Right kidney (tissue), 9 donors: ENCODE measurements at places on chromosomes 6 and 20.

- no peak for DNase-seq
Measured at GRCh38 chr6:114714836-114715507, 372.1 kb upstream of the HS3ST5 start.

DNA sequence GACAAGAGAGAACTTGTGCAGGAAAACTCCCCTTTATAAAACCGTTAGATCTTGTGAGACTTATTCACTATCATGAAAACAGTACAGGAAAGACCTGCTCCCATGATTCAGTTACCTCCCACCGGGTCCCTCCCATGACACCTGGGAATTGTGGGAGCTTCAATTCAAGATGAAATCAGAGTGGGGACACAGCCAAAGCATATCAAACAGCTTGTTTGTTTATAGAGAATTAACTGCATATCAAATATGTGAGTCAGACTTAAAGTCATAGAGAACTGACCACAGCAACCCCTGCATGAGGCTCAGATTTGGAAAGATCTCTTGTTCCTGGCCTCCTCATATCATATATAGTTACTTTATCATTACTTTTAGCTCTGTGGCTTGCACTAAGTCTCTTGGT, 29.1 kb upstream of the HDAC2 start:
- DNase-seq, result no peak

- DNase-seq, result no peak
Measured at GRCh38 chr6:38593409-38593808, 46.3 kb downstream of the BTBD9 start.

DNA sequence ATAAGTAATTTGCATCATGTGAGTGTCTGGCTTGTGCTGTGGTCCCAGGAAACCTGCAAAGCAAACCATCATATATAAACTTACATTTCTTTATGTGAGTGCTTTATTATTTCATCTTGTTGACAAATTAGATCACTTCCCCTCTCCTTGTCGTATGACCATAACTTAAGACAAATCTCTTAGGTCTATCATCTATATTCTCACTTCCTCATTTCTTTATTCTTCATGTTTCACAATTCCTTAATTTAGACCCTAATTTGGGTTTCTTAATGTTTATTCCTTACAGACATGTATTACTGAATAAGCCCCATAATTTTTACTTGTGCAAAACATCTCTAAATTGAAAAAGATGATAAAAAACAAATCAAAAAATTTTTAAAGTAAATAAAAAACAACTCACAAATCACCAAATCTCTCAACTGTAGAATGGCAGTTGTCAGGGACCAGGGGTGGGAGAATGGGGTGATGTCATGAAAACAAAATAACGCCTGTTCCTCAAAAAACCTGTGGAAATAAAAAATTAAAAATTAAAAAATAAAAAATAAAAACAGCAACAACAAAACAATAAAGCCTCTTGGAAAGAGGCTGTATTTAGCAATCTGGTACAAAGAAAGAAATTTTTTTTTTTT, 49.5 kb upstream of the FBXO30 start:
- DNase-seq, result no peak

DNA sequence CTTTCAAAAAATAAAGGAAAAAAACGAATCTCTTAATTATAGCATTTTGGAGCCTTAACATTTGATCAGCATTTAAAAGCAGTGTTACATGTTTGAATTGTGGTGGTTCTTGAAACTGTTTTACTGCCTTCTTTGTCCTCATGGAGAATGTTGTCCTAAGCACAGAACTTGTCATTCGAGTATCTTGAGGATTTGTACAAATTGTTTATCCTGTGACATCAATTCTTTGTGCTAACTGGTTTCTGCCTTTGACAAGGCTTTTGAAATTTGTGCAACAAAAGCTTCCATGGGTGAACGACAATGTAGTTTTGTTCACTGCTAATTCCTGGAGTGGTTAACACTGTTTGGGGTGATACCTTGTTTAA, 130.8 kb downstream of the SCAF8 start:
- no peak for DNase-seq

GRCh38 chr6:53984163-53984562, 127.1 kb upstream of the MLIP start:
- no peak for DNase-seq

DNA sequence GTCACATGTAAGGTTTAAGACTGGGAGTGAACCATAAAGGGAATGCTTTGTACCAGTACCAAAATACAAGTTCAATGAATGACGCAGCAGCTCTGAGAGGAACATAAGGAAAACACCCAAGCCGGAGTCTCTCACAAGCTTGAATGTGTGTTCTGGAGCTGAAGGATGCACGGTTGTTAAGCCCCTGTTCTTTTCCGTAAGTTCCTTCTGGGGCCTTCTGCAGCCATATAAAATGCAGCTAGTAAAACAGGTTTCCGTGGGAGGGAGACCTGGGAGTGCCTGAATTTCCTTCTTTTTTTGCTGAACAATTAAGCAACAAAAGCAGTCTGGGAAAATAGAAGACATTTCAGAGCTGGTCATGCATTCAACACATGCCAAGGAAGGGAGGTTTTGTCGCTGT, 73.2 kb upstream of the JAG1 start:
- peak; percentile 47 for DNase-seq

- DNase-seq, result no peak
Measured at GRCh38 chr6:29146179-29146578, 24.5 kb upstream of the OR2J2 start.

DNA sequence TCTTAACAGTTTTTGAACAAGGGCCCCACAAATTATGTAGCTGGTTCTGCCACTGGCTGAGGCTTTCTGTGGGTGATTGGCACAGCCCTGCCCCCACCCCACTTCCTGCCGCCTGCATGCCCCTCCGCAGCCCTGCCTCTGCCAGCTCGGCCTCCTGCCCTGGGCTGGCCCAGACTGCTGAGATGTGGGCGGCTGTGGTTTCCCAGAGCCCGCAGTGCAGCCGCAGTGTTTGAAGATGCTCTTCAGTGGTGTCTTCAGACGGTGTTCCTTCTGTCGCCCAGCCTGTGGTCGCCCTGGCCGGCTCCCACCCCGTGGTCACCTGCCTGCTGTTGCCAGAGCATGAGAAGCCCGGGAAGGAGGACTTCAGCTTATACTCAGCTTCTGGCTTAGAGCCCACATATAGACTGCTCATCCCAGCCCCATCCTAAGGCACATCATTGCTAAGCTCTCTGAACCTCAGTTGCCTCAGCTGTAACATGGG, 154.3 kb downstream of the VEGFA start:
- DNase-seq, result no peak

GRCh38 chr6:24957199-24957598, 21.4 kb upstream of the RIPOR2 start:
- no peak for DNase-seq

DNA sequence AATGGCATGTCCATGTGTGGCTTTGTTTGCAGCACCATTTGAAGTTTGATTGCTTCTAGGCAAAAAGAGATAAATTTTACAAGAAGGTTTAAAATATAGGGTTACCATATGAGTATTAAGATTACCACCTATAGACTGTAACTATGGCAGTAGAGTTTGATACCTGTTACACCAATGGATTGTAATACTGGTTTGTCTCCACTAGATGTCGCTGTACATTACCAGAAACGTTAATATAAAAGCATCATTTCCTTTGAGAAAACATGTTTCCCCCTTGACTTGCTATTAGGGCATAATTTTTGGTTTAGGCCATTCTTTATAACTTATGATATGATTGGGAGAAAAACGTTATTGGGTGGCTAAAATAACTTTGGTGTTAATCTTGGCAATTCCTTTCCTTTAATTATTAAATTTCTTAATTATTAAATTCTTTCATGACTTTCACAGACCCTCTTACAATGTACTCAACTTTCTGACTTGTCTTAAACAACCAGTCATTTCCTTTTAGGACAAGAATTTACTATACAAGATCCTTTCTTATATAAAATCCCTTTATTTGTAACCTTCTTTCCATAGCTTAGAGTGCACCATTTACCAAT, 42.8 kb downstream of the HLA-DPB1 start:
- no peak for DNase-seq

DNA sequence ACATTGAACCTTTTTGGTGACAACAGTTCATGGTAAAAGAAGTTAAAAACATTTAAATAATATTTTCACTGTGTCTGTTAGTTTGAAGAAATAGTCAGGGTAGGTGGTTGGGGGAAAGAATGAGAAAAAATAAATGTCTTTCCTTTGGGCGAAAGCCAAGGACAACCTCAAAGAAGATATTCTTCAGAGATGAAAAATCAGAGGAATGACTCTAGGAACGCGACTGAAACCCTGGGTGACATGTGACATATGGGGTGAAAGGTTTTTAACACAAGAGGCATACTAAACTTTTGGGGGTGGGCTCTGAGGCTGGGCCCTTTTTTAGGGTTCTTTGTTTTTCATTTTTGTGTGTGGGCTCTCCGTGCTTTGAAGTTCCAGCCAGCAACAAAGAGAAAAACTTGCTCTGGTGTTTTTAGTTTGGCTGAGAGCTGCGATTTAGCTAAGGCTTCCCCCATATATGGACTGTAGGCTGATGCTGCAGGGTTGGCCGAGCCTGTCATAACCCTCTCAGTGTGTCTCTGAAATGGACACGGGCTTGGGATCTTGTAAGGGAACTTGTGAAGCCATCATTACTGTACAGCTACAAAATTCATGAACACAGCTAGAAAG, 610.1 kb upstream of the ARID1B start:
- DNase-seq, result no peak

DNA sequence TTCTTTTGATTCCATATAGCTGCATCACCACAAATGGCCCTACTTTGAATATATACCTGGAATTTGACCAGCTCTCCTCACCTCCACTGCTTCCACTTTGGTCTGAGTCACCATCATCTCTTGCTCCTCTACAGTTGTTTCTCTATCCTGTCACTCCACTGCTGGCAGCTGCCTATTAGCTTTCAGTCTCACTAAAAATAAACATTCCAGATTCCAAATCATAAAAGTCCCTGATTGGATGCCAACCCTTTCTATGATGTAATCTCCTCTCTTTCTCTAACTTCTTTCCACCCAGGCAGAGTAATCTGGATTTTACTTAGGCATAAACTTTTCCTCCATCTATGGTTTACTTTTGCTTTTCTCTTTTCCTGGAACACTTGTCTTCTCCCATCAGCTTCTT, 49.1 kb downstream of the RFPL4B start:
- no peak for DNase-seq

DNA sequence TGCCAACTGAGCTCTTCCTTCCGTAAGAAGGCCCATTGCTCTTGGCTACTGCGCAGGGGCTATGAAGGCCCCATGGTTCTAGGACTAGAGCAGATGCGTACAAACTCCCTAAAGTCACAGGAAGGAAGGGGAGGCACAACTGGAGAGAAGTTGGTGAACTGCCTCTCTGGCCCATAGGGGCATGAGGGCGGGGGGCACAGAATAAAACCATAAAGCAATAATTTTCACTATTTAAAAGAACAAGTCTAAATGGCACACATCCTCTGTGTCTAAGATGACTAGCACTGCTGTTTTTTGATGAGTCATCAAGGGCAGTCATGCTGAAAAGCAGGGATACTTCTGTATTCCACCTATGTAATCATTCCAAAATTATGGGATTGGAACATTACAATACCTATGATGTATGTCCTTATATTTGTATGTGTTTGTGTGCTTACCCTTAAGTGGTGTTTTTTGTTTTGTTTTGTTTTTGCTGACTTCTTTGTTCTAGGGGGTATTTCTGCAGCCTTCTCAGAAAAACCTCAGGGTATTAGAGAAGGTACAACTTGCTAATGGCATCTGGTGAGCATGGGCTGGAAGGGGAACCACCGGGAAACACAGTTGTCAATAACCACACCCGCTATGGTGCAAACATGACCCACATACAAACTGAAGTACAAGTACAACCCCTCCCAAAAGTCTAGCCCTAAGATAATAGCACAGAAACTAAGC, 36.9 kb downstream of the B4GALT5 start:
- DNase-seq, result no peak

- no peak for DNase-seq
Measured at GRCh38 chr6:107319906-107320530, 139.3 kb downstream of the PDSS2 start.

DNA sequence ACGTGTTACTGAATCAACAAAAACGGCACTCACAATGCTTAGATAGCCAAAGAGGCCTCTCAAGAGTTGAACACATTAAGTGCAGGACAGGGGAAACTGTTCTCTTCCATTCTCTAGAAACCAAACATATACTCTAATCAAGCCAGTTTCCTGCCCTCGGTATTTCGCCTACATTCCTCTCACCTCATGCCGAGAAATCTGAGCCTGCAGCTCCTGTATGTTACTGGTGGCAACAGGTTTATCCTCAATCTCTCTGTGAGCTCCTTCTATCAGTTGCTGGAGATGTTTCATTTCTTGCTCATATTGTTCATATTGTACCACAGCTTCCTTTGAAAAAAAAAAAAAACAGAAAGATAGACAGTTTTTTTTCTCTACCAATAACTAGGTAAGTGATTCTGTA, 328.9 kb downstream of the SYNE1 start:
- DNase-seq, result no peak

DNA sequence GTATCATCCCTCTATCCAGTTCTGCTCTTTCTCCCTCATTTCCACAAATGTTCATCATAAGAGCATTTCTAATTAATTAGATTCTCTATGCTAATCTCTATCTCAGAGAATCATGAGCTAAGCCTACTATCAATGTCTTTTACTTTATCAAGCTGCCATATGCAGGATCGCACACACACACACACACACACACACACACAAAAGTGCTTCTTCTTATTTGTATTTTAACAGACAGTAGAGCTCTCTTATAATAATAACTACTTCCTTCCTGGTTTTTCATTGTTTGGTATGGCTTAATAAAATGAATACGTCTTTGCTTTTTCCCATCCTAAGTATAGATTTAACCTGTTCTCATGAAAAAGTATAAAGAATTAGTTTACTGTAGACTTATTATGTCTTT, 170.2 kb downstream of the HAO1 start:
- no peak for DNase-seq

- DNase-seq, result no peak
Measured at GRCh38 chr6:15417811-15418210, 171.9 kb downstream of the JARID2 start.

DNA sequence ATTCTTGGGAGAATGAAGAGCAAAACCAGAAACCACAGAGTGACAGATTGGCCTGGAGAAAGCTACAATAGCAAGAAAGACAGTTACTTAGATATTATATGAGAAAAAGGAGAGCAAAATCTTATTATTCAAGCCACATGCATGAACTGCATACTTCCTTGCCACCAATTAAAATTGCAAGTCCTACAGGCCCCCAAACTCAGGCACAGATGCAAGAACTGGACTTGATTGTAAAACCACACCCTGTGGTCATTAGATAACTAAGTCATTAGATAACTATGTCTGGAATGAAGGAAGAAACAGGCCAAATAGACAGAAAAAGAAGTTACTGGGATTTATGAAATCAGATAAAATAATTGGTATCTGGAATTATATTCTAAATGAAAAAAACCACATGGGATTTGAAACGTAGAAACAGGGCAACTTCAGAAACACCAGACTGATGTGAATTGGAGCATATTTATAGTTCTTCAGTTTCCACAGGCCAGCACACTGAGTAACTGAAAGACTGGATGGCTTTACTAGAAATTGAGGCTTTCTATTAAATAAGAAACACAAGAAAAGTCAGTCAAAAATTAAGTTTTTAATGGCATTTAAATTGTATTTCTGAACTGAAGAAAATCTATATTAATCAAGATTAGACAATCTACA, 49.4 kb upstream of the CARMIL1 start:
- DNase-seq, result no peak
